ENCODE measurements at places on chromosomes 7 and 10.

- no peak for DNase-seq
Measured at GRCh38 chr7:116630932-116631671, 40.9 kb upstream of the MET start.

DNA sequence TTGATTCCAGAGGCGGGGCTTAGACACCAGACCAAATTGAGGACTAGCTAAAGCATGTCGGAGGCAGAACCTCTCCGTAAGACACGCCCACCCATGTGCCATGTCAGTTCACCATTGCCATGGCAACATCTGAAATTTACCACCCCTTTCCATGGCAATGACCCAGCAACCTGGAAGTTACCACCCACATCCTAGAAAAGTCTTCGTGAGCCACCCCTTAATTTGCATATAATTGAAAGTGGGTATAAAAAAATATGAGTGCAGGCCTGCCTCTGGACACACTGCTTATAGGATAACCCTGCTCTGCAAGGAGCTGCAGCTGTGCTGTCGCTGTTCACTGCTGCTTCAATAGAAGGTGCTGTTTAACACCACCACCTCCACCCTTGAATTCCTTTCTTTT, 28.0 kb downstream of the TMEM270 start:
- no peak for DNase-seq

DNA sequence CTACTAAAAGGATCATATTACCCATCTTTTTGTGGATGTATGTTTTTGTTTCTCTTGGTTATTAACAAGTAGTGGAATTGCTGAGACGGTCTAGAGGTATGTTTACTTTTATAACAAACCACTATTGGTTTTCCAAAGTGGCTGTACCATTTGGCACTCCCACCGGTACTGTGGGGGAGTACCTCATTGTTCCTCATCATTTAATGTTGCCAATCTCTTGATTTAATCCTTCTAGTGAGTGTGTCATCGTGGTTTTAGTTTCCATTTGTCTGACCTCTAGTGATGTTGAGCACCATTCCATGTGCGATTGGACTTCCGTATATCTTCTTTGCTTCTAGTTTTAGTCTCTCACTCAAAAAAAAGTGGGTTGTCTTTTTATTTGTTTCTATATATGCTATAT, 50.4 kb downstream of the RBM33 start:
- DNase-seq = no peak

- no peak for DNase-seq
Measured at GRCh38 chr10:60427709-60428386, 38.2 kb upstream of the ANK3 start.

DNA sequence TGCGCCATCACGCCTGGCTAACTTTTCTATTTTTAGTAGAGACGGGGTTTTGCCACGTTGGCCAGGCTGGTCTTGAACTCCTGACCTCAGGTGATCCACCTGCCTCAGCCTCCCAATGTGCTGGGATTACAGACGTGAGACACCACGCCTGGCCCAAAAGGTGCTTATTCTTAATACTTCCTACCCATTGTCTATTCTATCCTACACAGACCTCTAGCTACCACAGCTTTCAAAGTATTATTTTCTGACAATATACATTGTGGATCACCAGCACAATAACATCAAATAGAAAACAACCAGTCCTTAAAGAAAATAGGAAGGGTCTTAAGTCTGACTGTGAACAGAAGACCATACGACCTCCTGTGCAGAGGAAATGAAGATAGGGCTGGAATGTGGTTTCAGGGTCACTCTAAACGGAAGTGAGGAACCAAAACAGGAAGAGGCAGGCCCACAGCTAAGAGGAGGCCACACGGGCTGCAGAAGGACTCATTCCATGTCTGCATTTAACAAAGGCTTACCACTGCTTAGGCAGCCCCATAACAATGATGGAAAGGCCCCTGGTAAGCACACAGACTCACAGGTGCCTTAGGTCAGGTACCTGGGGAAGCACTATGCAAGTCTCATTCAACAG, 115.2 kb downstream of the ZFAND4 start:
- DNase-seq = no peak

GRCh38 chr7:135616136-135616535, 46.2 kb upstream of the STMP1 start:
- no peak for DNase-seq

DNA sequence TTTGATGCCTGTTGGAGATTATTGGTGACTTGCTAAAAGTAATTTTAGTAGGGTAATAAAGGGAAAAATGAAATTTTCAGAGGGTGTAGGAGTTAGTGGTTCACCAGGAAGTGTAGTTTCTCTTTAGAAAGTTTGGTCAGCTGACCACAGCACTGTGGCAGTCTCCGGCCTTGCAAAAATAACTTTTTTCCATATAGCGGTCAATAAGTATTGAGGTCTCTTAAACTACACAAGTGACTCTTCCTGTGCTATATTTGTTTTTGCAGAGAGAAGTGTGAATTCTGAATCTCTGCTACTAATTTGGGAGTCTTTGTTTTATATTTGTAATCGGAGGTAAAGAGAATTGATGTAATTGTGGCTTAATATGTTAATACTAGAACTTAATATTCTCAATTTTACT, 24.3 kb downstream of the PTPN12 start:
- DNase-seq = no peak

- DNase-seq = no peak
Measured at GRCh38 chr7:35241436-35241835, 12.5 kb downstream of the TBX20 start.

GRCh38 chr10:110305767-110306451, 1.2 kb upstream of the SMNDC1 start:
- no peak for DNase-seq

DNA sequence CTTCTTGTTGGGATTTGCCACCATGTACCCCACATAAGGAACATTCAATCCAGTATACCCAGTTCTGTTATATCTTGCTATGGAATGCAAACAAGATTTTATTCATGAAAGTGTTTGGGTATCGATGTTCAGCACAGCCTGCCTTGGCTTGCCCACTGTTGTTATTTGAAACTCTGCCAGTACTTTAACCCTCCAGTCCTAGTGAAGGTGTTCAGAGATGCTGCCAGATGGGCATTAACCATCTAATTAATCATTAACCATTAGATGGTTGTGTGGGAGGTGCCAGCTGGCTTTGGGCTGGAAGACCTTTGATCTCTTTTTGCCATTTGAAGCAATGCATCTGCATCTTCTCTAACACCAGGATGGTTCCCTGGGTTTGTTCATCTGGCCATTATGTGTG, 363.0 kb downstream of the SH2D4B start:
- DNase-seq = no peak

GRCh38 chr7:151059367-151060112, at the start of gene SLC4A2:
TSS of gene SLC4A2 (plus strand) at chr7:151059589. CDS start at chr7:151061988, 2,399 bp downstream.
- DNase-seq = peak; percentile 70

DNA sequence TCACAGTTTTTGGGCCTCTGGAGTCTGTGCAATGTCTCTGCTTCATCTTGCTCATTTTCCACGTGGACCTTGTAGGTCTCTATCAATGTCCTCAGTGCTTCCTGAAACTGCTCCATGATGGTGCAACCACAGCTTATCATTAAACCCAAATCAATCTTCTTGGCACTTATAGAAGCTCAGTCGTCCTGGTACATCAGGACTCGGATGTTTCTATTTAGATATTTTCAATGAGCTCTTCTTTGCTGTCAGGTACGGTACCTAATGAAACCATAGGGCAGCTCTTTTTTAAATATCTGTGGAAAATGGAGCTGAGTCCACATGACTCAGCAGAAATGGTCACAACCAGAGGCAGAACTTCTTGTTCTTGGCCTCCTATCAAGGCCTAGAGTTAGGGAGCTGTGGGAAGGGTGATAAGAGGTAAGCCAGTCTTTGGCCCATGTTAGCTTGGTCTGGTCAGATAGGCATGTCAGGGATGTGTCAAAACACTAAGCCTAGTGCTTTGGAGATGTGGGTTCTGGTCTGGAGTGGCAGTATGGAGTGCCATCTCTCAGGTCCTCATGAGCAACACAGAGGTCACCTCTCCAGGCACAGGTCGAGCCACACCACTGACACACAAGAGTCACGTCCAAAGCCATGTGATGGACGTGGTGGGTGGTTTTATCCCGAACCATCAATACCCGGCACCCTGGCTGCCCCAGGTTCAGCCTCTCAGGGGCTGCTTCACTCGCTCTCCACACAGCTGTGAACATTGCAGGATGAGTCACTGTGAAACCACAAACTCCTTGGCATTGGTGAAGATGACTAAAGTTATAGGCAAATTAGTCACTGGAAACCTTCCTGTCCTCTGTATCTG, 87.0 kb downstream of the TBXAS1 start:
- peak; percentile 63 for DNase-seq

DNA sequence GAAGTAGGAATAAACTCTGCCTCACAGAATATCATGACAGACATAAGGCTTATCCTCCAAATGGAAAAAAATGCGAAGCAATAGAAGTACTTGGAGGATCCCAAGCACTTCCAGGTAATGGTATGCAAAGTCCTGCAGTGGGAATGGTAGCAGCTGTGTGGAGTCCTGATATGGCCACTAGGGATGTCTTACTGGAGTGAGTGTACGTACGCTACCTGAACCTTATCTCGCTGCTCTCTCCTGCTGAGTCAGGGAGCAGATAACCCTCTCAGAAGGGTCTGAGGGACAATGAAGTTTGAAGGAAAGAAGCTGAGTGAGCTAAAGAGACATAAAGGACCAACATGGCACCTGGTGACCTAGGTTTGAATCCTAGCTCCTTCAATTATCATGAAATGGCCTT, 42.2 kb downstream of the CH25H start:
- DNase-seq = no peak

GRCh38 chr10:72328829-72329204, 25.9 kb downstream of the DNAJB12 start:
- no peak for DNase-seq

GRCh38 chr10:105063796-105064195, 422.7 kb downstream of the SORCS3 start:
- DNase-seq = no peak

GRCh38 chr10:24451325-24451820, 242.4 kb downstream of the KIAA1217 start:
- no peak for DNase-seq

DNA sequence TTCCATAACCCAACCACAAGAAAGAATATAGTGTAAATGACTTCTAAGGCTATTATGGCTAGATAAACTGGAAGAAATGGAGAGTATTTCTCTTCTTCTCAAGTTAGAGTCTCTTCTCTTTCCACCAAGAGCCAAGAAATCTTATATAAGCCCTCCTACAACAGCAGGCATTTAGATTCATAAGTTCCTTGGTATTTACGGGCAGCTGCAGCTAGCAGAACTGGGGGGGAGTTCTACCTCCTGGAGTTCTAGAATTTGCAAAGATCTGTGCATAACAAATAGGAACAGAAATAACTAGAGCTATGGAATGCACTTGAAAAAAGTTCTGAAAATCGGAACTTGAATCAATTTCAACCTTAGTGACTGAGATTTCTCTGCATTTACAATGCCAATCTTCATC, 715.2 kb upstream of the GRM3 start:
- DNase-seq = no peak

DNA sequence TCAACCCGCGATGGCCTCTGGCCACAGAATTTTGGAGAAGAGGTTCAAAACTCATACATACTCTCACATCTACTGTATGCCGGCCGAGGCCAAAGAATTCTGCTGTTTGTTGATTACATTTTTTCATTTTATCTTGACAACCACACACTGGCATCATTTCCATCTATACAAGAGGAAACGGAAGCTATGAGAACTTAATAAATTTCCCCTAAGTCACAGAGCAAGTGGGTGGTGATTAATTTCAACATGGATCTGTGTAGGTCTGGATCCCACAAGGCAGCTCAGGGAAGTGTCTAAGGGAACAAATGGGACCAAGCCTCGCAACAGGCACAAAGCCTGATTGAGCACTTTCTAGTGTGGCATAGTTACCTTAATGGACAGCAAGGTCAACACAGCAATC, 18.0 kb downstream of the ELMO1 start:
- DNase-seq = no peak

DNA sequence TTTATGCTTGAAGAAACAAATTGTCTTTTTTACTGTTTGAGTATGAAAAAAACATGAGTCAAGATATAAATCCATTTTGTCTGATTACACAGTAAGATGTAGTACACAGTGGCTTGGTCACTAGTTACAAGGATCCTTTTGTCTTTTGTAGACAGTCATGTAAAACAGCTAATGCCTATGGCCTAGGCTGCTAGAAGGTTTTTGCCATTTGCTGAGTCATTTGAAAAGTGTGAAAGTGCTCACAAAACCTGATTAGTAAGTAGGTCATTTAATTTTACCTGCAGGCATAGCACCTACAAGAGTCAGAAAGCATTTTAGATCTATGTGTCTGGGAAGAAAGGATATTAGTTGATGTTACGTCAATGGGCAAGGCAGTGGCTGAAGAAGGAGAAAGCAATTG, 819.4 kb downstream of the MAGI2 start:
- DNase-seq = no peak

DNA sequence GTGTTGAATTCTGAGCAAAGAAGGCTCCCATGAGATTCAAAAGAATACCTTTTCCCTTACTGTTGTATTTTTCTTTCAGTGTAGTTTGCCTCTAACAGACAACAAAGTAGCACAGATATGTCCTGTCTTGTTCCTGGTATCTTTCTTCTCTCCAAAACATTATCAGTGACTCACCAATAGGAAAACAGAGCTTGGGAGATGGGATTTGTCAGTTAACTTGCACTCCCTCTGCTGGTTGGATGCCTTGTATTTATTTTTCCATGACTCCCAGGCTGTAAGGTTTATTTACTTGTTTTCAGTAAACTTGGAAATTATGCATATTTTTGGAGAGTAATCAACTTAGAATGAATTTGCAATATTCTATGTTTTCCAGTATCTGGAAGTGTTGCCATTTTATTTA, 129.7 kb downstream of the SAMD9 start:
- DNase-seq = no peak

- DNase-seq = no peak
Measured at GRCh38 chr10:104317269-104317710, 21.0 kb downstream of the ITPRIP start.

DNA sequence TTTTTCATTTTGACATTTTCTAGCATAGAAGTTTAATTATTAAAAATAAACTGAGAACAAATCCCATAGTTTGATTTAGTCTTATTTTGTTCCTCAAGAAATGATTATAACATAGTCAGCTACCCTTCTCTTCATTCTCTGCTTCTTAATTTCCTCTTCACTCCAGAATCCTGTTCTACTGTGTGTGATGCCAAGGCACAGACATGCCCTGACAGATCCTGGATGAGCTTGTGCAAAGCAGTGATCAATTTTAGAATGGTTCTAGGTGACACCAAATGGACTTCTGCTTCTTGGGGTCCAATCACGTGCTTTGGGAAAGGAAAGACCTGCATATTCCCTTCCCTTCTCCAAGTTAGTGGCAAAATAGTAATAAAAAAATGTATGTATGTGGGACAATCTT, 665.6 kb downstream of the MAGI2 start:
- DNase-seq = no peak

DNA sequence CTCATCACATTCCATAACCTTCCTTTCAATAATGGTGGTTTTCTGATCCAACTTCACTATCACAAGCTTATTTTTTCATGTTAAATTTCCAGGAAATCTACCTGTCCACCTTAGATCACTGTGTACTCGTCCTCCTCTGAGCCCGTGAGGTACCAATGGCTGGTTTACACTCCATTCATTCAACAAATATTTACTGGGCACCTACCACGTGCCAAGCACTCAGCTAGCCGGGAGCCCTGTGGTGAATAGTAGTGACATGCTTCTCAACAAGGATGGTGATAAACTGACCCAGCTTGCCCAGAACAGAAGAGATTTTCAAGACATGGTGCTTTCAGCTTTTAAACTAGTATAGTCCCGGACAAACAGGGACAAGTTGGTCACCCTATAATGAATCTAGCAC, 98.2 kb downstream of the FAM204A start:
- DNase-seq = no peak

- DNase-seq = no peak
Measured at GRCh38 chr7:92691578-92691977, 101.4 kb upstream of the FAM133B start.

- DNase-seq = peak; percentile 12
Measured at GRCh38 chr7:6148724-6149360, 117.7 kb downstream of the ANKRD61 start.
